ENCODE measurements at places on chromosomes 7 and 10.
A peak's percentile ranks its signal among the peaks of the same experiment; 100 is the strongest.

DNA sequence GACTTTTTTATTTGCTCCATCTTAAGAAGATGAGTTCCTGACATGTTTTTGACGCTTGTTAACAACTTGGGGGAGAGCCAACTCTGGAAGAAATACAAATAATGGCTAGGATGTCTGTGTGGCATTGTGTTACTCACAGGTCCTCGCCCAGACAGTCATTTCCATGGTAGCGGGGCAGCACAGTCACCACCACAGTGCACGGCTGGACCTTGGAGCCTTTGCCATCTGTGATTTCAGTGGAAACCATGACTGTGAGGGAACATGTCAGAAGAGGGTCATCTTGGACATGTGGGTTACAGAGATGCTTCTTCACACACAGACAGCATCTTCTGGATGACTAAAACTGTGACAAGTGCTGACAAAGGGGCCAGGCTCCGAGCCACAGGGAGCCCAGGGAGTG, 74.5 kb downstream of the PKD1L1 start:
- H3K4me3 ChIP-seq, result no peak overlapping the region
- DNase-seq, result no peak
- no peaks in the 10 kb centered on the region for H3K36me3 ChIP-seq
- no peak overlapping the region for H3K27ac ChIP-seq
- H3K4me1 ChIP-seq, result no peaks in the 10 kb centered on the region

DNA sequence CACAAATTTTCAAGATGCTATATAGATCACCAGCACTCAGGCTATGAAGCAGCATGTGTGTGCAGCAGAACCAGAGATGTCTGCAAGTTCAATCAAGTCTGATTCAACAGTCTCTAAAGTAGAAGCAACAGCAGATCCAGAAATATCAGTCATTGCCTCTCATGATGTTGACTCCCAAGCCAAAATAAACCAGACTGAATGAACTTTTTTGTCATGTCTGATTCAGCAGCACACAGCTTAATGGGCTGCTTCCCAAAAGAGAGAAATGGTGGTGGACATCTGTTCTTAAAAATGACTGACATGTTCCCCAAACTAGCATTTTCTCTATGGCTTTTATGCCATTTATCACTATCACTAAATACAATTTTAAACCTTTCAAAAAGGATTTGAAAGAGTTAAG, 53.8 kb downstream of the TMEM26 start:
- no peak overlapping the region for H3K27ac ChIP-seq
- H3K4me1 ChIP-seq, result peaks cover 11% of the 10 kb centered on the region
- no peak for DNase-seq
- peaks cover 5% of the 10 kb centered on the region for H3K27me3 ChIP-seq

GRCh38 chr7:12851142-12851541, 163.7 kb downstream of the ARL4A start:
- H3K4me3 ChIP-seq, result no peak overlapping the region
- H3K27me3 ChIP-seq, result no peaks in the 10 kb centered on the region
- no peak overlapping the region for H3K27ac ChIP-seq
- H3K36me3 ChIP-seq, result no peaks in the 10 kb centered on the region

- no peaks in the 10 kb centered on the region for H3K27me3 ChIP-seq
- DNase-seq, result no peak
- peaks cover 8% of the 10 kb centered on the region for H3K36me3 ChIP-seq
- H3K27ac ChIP-seq, result no peak overlapping the region
These were observed 15.2 kb downstream of the PDZD8 start for GRCh38 chr10:117360016-117360415.

DNA sequence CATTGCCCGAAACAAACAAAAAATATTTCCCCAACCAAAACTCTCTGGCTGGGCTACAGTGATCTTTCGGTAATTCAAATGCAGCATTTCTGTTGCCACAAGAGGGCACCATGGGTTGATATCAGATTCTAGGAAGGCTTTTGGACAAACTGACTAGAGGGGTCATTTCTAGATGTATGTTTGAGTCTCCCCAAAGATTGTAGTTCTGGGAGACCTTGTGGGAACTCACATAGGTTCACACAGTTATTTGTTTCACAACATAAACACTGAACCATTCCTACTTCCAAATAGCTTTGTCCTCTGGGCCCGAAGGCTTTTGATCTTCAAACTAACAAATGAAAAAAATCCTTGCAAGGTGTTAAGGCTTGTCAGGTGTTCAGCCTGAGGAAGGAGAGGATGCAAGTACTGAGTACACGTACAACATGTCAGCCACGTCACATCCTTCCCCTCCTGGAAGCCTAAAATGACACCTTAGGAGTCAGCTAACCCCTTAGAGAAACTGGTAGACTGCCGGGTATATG, 37.0 kb upstream of the IL15RA start:
- H3K36me3 ChIP-seq, result peaks cover 76% of the 10 kb centered on the region
- H3K27me3 ChIP-seq, result no peaks in the 10 kb centered on the region
- H3K4me1 ChIP-seq, result peaks cover 48% of the 10 kb centered on the region

DNA sequence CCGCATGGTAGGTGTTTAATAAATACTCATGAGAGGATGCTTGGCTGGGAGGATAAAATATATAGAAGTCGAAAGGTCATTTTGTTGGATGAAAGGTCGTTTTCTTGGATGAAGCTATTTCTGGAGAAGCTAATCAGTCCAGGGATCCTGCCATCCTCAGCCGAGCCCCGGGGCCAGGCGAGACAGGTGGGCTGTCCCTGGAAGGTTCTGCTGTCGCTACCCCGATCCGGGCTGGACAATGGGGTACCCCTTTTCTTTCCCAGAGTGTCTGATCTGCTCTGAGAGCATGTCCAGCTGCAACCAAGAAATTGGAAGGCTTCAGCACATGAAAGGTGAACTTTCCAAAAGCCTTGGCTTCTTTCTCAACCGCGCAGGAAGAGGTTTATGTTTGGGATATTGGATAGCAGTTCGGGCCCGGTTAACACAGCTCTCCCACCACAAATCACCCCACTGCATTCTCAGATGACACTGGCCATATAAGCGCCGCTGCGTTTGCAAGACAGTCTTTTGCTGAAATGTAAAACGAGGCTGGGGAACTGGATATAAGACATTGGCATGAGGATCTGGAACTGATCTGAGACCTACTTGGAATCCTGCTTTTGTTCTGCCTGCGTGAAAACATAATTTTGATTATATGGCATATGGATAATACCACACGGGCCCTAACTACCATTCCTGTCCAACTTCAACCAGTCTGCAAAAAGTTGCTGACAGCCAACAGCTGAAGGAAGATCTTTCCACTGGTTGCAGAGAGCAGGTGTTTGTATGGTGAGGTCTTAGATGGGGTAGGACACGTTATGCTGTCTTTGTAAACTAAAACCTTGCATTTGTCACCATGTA, 31.2 kb upstream of the MSRB2 start:
- H3K27me3 ChIP-seq, result peaks cover 5% of the 10 kb centered on the region
- H3K27ac ChIP-seq, result no peak overlapping the region
- no peak overlapping the region for H3K4me3 ChIP-seq
- no peak for DNase-seq

DNA sequence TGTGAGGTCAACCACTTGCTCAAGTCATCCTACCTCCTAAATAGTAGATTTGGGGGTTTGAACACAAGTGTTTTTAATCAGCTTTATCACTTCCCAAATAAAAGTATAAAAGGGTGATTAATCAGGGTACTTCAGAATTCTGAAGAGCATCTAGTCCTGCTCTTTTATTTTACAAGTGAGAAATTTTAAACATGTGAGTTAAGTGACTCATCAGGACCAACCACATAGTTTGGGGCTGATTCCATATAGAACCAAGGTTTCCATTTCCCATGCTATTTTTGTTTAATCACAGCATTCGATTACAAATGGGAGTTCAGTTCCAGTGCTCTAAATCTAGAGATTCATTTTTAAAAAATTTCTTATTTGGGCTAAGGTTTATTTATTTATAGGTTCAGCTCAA, 113.4 kb downstream of the GPR158 start:
- no peaks in the 10 kb centered on the region for H3K36me3 ChIP-seq
- no peaks in the 10 kb centered on the region for H3K27me3 ChIP-seq
- no peak for DNase-seq
- no peaks in the 10 kb centered on the region for H3K4me1 ChIP-seq
- H3K27ac ChIP-seq, result no peak overlapping the region
- no peak overlapping the region for H3K4me3 ChIP-seq

DNA sequence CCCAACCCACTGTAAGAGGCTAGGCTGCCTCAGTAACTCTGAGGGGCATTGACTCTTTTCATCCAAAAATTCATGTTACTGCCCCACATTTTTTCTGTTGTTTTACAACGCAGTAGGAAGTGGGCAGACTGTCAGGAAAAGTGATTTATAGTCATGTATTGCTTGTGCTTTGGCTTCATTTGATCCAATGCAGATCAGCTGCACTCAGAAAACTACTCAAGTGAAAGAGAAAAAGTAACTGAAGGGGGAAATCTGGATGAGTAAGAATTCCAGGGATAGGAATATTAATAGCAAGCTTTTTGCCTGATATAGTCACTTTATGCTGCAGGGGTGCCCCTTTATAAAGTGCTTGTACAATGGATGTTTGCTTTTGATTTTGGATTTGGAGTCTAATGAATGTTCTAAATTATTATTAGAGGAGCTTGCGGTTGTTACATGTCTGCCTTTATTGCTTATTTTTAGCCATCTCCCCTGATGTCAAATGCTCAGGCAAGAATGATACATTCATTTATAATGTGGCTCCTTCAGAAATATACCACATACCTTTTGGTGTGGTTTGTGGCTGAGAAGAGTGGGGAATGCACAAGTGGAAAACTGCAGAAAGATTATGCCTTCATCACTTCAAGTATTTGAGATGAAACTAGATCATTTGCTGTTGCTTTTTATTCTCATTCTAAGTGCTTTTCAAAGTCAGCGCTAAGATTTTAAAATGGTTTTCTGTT, 86.1 kb downstream of the EGFR start:
- no peak for DNase-seq
- H3K27ac ChIP-seq, result no peak overlapping the region
- H3K4me3 ChIP-seq, result no peak overlapping the region

DNA sequence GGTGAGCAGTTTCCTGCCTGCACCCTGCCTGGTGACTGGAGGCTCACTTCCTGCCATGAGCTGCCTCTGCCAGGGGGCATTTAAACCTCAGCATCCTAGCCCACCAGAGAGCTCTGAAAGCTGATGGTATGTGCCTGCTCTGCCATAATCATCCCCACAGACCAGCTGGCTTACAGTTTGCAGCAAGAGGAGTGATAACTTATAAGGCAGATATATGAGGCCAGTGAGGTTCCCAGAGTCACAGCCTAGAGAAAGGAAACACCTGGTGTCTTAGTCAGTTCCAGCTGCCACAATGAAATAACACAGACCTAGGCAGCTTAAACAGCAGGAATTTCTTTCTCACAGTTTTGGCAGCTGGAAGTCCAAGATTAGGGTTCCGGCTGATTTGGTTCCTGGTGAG, 232.0 kb downstream of the PAXIP1 start:
- H3K27me3 ChIP-seq, result no peaks in the 10 kb centered on the region
- H3K4me3 ChIP-seq, result no peak overlapping the region
- H3K4me1 ChIP-seq, result no peaks in the 10 kb centered on the region
- DNase-seq, result no peak

GRCh38 chr7:141238596-141239243, 164.9 kb downstream of the TMEM178B start:
- peaks cover 9% of the 10 kb centered on the region for H3K27me3 ChIP-seq
- H3K27ac ChIP-seq, result no peak overlapping the region
- H3K4me1 ChIP-seq, result no peaks in the 10 kb centered on the region
- DNase-seq, result no peak

- no peaks in the 10 kb centered on the region for H3K36me3 ChIP-seq
- no peak overlapping the region for H3K27ac ChIP-seq
- no peak for DNase-seq
- peaks cover 6% of the 10 kb centered on the region for H3K27me3 ChIP-seq
- H3K4me3 ChIP-seq, result no peak overlapping the region
These were observed 91.7 kb upstream of the IFRD1 start for GRCh38 chr7:112358513-112358912.

- no peaks in the 10 kb centered on the region for H3K4me1 ChIP-seq
- H3K36me3 ChIP-seq, result no peaks in the 10 kb centered on the region
- H3K27ac ChIP-seq, result no peak overlapping the region
- no peak overlapping the region for H3K4me3 ChIP-seq
- H3K27me3 ChIP-seq, result peaks cover 3% of the 10 kb centered on the region
These were observed 81.4 kb upstream of the MTPN start for GRCh38 chr7:136058546-136058945.

DNA sequence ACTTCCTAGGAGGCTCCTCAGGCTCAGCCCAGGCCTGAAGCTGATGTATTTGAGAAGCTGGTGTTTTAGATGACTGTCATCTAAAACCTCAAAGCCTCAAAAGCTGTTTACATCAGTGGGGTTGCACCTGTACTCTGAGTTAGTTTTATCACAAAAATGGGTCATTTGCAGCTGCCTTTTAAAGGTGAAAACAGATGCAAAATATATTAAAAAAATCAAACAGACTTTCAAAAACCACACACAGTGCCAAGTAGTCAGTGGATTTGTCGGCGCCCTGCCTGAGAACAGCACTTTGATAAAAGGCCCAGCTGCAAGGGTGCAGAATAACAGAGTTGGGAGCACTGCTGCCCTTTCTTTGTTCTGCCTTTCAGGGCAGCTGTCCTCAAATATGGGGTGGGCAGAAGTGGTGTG, 103.0 kb downstream of the VOPP1 start:
- H3K36me3 ChIP-seq, result peaks cover 42% of the 10 kb centered on the region
- peak; percentile 36 for DNase-seq
- H3K4me3 ChIP-seq, result no peak overlapping the region
- no peaks in the 10 kb centered on the region for H3K27me3 ChIP-seq
- peak overlapping the region; percentile 52 for H3K27ac ChIP-seq

- H3K4me3 ChIP-seq, result no peak overlapping the region
- DNase-seq, result peak; percentile 39
- no peak overlapping the region for H3K27ac ChIP-seq
- H3K27me3 ChIP-seq, result no peaks in the 10 kb centered on the region
- H3K36me3 ChIP-seq, result no peaks in the 10 kb centered on the region
These were observed 36.3 kb downstream of the ABCB1 start for GRCh38 chr7:87564296-87564963.

DNA sequence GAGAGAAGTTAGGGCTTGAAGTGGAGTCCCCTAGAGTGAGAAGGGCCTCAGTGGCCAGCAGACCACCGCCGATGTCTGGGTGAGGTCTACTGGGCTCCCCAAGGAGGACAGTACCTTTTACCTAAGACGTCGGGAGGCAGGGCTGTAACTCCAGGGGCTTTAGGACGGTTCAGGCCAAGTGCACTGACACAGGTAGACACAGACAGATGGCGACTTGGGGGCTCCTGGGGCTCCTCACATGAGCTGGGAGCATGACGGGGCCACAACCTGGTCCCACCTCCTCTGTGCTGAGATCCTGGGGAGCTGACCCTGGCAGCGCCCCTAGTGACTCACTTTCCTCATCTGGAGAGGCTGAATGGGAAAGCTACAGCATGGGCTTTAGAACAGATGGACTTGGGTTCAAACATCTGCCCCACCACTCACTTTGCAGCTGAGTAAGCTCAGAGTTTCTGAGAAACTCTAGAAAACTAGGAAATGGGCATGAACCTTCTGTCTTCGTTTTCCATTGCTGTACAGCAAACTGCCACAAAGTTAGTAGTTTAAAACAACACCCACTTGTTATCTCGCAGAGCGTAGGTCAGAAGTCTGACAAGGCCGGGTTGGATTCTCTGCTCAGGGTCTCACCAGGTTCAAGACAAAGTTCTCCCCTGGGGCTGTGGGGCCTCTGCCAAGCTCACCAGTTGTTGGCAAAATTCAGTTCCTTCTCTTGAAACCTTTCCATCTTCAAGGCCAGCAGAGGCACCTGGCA, 4.7 kb upstream of the COMTD1 start:
- no peak overlapping the region for H3K27ac ChIP-seq
- no peaks in the 10 kb centered on the region for H3K36me3 ChIP-seq
- H3K4me3 ChIP-seq, result no peak overlapping the region
- no peak for DNase-seq
- peaks cover 8% of the 10 kb centered on the region for H3K4me1 ChIP-seq

Data from activated CD8-positive, alpha-beta T cell treated with anti-CD3 and anti-CD28 coated beads, Interleukin-2, amount 10 ng/mL, durations not matched to agents 7 days and 5 days (primary cell).